LoVo (cell line): ENCODE measurements at places on chromosomes 2 and 18.

- DNase-seq, result peak; percentile 58
Measured at GRCh38 chr2:105959357-105959756, 214.6 kb downstream of the NCK2 start.

GRCh38 chr2:41032715-41033114, 580.8 kb upstream of the SLC8A1 start:
- DNase-seq, result no peak

DNA sequence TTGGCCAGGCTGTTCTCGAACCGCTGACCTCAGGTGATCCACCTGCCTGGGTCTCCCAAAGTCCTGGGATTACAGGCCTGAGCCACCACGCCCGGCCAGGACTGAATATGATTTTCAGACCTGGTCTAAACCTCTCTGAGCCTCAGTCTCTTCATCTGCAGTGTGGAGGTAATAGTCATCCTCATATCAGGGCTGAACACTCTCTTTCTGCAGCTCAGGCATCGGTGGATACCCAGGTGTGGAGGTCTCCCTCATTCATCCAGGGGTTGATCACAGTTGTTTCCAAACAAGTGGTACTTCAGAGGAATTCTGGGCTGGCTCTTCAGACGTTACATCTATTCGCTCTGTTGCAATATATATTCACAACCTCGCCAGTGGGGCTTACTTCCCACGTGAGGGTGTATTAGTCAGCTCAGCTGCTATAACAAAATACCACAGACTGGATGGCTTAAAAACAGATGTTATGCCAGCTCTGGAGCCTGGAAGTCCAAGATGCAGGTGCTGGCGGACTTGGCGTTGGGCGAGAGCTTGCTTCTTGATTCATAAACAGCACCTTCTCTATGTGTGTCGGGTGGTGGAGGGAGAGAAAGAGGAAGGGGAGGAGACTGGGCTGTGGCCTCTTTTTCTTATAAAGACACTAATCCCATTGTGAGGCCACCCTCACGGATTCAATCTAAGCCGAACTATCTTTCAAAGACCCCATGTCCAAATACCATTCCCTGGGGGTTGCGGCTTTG, 2.9 kb upstream of the MBP start:
- DNase-seq, result no peak

GRCh38 chr2:203656522-203657287, 49.7 kb upstream of the CD28 start:
- peak; percentile 66 for DNase-seq

DNA sequence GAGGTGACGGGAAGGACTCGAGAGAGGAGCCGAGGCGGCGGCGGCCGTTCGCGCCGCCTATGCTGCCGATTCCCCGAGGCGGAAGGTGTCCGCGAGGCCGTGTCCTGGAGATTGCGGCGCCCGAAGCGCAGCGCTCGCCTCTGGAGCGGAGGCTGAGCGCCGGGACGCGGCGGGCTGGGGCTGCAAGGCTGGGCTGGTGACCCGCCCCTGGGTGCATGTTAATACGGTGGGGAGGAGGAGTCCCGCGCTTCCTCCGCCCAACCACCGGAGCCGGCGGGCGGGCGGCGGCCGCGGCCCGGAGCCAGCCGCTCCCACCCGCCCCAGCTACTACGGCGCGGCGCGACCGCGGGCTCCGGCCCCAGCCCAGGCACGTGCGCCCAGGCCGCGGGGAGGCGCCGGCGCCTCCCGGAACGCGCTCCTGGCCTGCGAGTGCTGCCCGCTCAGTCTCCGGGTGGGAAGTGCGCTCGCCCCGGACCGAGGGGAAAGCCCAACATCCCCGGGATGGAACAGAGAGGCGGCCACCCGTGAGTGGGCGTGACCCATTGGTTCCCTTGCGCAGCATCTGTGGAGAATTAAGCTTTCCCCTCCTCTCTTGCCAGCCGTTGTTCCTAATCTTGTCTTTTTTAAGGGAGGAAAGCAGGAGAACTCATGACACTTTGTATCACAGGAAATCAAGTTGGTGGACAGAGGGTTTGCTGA, at the start of gene DLGAP1:
DLGAP1 (minus strand) TSS at position 195 of the 699 bp plus-strand sequence.
- no peak for DNase-seq

- no peak for DNase-seq
Measured at GRCh38 chr18:38241736-38242135, 676.1 kb upstream of the CELF4 start.

- no peak for DNase-seq
Measured at GRCh38 chr2:175039490-175039889, 34.3 kb upstream of the CHN1 start.

DNA sequence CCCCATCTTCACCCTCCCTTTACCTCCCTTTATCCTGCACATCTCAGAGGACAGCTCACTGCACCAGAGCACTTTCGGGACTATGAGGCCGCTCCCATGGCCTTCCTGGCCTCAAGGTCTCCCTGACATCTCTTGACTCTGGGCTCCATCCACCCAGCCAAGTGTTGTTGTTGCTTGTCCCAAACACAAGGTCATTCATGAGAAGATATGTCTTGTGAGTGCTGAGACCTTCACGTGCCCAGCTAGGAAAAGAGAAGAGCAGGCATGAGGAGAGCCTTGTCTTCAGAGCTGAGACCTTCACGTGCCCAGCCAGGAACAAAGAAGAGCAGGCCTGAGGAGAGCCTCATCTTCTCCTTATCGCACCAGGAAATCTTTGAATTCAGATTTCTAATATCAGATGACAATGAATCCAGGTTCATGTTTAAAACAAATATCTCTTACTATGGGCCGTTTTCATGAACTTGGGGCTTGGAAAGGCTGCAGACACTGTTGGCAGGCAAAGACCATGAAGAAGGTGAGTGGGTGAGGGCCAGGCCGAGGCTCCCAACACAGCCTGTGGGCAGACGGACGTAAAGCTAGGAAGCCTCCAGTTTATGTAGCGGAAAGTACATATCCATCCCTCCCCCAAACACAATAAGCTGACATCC, 256.1 kb downstream of the NDUFA10 start:
- DNase-seq, result no peak

DNA sequence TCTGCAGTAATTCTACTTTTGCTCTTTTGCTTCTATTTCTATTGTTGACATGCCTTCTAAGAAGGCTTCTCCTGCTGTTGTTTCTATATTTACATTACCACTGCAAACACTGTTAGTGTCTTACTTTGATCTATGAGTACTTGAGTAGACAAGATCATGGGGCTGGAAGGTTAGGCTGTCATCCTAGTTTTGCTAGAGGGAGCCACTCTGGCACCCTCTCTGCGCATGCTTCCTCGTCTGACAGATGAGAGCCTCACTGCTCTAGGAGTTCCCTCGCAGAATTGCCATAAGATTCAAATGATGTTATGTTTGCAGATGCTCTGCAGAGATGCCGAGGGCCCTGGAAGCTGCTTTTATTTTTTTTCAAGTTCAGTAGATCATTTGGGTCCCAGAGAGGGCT, 185.6 kb downstream of the RNF144A start:
- DNase-seq, result no peak
